ENCODE measurements at places on chromosomes 7 and 10. TPM values are rescaled to one million over a fixed set of nuclear protein-coding genes. Genes with fewer than 3 reads are reported as not detected.

- DNase-seq, result no peak
These were observed 32.4 kb upstream of the SMKR1 start for GRCh38 chr7:129469930-129470329.

- DNase-seq, result peak; percentile 58
These were observed 53.0 kb downstream of the COL13A1 start for GRCh38 chr10:69854511-69855345.

DNA sequence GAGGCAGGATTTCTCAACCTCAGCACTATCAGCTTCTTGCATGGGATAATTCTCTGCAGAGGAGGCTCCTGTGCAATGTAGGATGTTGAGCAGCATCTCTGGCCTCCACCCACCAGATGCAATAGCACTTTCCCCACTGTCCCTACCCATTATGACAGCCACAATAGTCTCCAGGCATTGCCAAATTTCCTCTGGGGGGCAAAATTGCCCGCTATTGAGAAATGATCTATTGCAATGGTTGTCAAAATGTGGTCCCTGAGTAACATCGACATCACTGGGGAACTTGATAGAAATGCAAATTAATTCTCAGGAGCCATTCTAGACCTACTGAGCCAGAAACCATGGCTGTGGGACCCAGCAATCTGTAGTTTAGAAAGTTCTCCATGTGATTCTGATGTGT, 7.0 kb downstream of the KCNK18 start:
- DNase-seq, result no peak

PIP gene
- not detected for total RNA-seq

OR9A2 gene
- total RNA-seq, result not detected

All from Peyer's patch (tissue), 4 donors.